ENCODE measurements at places on chromosomes 2 and 18.
A peak's percentile ranks its signal among the peaks of the same experiment; 100 is the strongest.

- no peak for DNase-seq
Measured at GRCh38 chr2:120142528-120143219, 80.5 kb downstream of the TMEM185B start.

DNA sequence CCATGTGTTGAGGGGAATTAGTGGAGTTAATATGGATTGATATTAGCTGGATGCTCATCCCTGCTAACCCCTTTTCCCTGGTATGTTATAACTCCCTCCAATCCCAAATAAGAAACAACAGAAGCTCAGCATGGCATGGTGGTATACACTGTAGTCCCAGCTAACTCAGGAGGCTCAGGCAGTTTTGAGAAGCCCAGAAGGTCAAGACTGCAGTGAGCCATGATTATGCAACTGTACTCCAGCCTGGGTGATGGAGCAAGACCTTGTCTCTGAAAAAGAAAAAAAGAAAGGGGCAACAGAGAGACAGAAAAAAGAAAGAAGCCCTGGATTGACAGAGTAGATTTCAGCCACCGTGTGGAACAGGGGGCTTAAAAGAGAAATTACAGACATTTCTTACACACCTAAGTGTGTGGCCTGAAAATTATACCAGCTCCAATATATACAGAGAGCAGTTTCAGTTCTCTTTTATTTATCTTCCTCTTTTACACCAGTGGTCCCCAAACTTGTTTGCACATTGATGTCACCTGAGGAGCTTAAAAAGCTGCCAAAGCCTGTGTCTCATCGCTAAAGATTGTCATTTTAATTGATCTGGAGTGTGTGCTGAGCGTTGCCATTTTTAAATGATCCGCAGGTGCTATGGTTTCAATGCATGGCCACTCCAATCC lies 203.6 kb downstream of the UBE2E3 start:
- DNase-seq = no peak

DNA sequence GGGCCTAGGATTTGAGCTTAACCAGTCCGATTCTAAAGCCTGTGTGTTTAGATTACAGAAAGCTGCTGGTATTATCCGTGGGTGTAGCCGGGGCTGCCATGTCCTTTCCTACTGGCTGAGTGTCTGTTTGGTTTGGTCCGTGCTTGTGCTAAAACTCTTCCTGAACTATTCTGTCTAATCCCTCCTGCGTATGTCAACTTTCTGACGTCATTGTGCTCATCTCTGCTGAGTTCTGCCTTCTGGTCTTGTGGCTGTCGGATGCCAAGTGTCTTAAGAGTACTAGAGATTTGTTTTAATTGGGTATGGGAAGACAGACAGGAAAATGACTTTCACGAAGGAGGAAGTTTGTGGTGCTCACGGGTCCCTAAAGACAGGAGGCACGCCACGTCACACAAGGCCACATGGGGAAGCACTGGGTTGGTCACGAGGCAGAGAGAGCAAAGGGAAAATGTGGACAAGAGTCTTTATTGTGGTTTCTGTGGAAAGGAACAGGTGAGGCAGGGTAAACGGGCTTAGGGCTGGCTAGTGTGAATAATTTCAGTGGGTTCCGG lies 31.8 kb upstream of the NTSR2 start:
- no peak for DNase-seq

- no peak for DNase-seq
Measured at GRCh38 chr18:47284721-47285395, 33.4 kb upstream of the SKOR2 start.

DNA sequence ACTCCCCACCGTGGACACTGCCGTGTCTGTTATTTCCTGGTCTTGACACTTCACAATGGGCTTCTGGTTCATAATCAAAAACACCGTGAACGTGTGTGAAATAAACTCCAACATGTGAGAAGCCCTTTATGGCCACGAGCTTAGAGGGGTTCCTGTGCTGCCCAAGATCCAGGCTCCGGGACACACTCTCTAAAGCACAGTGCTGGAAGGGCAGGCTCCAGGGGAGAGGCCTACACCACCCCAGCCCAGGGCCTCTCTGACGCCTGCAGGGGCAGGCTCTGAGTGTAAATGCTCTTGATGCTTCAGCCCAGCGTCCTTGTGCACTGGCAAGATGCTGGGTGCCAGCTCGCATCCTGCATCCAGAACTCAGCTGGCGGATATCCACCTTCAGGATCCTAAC lies 13.7 kb downstream of the CHST10 start:
- no peak for DNase-seq

GRCh38 chr2:30981096-30981495 lies 157.1 kb downstream of the GALNT14 start:
- DNase-seq = no peak

GRCh38 chr18:24039671-24040070 lies 25.1 kb downstream of the TTC39C start:
- DNase-seq = no peak

DNA sequence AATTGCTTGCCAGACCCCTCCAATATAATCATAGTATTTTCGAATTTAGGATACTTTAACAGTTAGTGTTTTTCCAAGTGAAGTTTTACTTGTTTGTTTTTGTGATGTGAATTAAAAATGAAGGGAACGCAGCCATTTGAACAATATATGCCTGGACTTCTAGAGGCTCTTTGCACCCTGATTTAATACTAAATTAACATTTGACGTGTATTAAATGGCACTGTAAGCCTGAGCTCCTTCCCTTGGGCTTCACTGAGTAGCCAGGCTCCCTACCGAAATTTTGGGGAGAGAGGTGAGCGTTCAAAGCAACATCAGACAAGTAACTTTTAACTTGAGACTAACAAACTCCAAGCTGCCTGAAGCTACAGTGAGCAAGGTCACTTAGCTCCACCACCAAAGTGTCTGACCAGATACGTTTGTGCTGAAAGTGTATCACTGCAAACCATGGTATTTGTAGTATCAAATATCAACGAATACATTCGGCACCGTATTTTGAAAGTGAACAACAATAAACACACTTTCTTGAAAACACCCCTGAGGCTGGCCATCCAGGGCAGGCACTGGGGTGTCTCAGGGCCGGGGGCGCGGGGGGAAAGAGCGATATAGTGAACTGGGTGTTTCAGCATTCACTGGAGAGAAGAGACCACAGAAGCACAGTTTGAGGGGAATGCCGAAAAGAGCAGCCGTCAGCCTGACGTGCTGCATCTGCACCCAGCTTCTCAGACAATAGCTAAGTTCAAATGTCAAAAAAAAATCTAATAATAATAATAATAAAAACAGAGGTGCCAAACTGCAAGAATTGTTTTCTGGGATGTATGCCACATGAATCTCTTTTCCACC lies 7.7 kb upstream of the POU3F3 start:
- DNase-seq = no peak

- DNase-seq = no peak
Measured at GRCh38 chr2:48232351-48232750, 297.6 kb upstream of the STON1 start.

DNA sequence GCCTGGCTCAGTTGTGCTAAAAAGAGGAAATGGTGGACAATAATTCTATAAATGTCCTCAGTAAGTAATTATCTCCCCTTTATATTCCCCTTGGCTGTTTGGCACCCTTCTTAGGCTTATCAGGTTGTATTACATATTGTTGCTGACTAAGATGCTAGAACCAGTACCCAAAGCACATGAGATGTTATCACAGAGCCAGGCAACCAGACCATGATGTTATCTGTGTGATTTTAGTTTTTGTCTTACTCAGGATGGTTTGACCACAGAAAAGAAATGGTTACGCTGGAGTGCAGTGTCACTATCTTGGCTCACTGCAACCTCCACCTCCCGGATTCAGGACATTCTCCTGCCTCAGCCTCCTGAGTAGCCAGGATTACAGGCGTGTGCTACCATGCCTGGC lies 15.2 kb downstream of the R3HDM1 start:
- no peak for DNase-seq

GRCh38 chr2:24513281-24514071 lies 22.4 kb downstream of the NCOA1 start:
- no peak for DNase-seq

GRCh38 chr18:11981192-11981542 lies at the start of gene IMPA2:
Gene IMPA2 (plus strand): TSS chr18:11981507. CDS start chr18:11981670, 163 bp downstream.
- DNase-seq = peak; percentile 97

DNA sequence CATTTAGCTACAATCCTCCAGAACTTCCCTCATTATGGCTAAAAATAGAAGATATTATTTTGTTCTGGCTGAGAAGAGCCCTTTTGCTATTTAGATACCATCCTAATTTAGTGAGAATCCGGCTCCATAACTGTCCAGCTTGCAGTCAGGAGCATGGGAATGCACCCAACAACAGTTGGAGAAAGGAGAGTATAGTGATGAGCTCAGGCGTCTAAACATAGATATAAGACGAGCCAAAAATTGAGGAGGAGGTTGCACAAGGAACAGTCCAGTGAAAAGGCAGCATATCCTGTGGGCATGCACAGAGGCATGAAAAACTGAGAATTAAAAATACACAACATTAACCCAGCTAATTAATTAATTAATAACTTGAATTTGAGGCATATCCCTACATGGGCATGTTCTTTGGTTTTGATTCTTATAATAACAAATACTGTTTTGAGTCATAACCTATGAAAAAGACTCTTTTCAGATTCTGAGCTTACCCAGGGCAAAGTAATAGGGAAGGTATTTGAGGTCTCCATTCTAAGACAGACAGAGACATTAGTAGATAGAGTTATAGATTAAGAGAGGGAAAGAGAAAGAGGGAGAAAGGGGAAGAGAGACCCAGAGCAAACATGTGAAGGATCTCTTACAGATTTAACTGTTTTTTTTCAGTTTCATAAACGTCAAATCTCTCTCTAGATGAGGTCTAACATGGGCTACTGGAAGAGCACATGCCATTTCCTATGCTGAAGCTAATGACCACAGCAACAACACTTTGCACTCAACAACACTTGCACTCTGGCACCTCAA lies 311.2 kb downstream of the OSR1 start:
- DNase-seq = no peak

GRCh38 chr2:154551649-154552048 lies 146.8 kb upstream of the KCNJ3 start:
- no peak for DNase-seq

GRCh38 chr2:118987886-118988285 lies 45.9 kb downstream of the MARCO start:
- DNase-seq = no peak

DNA sequence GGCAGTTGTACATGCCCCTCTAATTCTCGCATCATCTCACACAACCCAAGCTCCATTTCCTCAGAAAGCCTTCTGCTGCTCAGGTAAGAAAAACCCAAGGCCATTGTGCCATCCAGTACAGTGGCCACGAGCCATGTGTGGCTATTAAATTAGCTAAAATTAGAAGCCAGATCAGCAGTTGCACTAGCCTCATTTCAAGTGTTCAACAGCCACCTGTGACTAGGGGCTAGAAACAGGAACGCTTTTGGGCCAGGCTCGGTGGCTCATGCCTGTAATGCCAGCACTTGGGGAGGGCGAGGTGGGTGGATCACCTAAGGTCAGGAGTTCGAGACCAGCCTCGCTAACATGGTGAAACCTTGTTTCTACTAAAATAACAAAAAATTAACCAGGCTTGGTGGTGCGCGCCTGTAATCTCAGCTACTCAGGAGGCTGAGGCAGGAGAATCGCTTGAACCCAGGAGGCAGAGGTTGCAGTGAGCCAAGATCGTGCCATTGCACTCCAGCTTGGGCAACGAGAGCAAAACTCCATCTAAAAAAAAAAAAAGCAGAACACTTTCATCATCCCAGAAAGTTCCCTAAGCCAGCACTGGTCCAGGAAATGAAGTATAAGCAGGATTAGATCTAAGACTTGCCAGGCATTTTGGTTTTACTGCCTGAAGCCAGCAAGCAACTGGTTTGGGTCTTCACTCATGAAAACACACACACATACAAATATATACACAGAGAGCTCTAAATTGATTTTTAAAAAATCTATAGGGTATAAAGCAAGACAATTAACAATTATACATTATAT lies 35.7 kb downstream of the ATP8B1 start:
- no peak for DNase-seq

GRCh38 chr2:54466870-54467269 lies 10.7 kb downstream of the SPTBN1 start:
- DNase-seq = no peak

- no peak for DNase-seq
Measured at GRCh38 chr2:145070703-145071102, 550.8 kb upstream of the ZEB2 start.

DNA sequence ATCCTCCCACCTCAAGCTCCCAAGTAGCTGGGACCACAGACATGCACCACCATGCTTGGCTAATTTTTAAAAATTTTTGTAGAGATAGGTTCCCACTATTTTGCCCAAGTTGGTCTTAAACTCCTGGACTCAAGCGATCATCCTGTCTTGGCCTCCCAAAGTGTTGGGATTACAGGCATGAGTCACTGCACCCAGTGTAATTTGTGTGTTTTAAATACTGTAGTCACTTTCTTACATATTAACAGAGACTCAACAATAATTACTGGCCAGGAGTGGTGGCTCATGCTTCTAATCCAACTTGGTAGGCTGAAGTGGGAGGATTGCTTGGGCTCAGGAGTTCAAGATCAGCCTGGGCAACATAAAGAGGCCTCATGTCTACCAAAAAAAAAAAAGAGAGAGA lies 293.0 kb downstream of the RDH14 start:
- no peak for DNase-seq

DNA sequence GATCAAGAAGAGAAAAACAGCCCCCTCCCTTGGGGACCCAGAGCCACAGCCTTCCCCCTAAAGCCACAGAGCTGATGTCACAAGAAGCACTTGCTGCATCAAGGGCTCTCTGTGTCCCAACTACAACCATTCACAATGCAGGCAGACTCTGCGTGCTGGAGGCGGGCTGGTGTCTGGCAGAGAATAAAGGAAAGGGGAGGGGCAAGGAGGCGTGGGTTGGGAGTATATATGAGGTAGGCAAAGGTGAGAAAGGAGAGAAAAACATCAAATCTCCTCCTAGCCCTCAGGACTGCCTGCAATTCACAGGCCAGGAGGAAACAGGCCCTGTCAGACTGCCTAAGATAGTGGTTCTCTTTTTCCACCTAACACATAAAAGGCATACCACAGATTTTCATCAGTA lies 48.8 kb upstream of the IHH start:
- DNase-seq = no peak

- no peak for DNase-seq
Measured at GRCh38 chr2:96768083-96768561, 7.4 kb downstream of the CNNM4 start.

- no peak for DNase-seq
Measured at GRCh38 chr18:69978732-69979715, 31.4 kb upstream of the CD226 start.

- peak; percentile 53 for DNase-seq
Measured at GRCh38 chr2:46942143-46942526, 26.5 kb upstream of the MCFD2 start.

DNA sequence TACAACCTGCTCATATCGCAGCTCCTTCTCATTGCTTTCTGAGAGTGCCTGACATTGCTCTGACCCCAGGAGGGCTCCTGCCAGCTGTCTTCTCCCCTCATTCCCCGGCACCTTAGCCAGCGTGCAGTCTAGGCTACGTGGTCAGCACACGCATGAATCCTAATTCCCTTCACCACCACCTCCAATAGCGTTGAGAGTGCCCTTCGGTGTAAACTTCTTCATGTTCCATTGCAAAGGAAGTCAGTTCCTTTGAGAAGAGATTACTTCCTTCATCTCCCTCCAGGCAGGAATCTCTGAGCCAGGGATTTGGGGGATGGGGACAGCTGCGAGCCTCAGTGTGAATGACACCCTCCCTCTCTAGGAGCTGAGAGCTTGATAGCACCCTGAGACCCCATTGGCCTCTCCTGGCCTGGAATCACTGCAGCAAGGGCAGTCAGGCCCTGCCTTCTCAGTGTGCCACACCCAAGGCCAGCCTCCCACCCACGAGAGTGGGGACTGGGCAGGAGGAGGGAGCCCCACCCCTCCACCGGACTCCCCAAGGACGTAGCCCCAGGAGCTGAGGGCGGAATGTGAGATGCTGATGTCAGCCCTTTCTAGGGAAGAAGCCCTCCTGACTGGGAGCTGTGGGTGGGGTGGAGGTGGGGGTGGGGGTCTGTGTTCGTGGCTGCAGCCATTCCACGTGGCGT lies 53.4 kb downstream of the SLC66A2 start:
- DNase-seq = no peak
